ENCODE measurements at places on chromosomes 1 and 21.

GRCh38 chr1:204633665-204634064 is 51.9 kb downstream of the LRRN2 start:
- DNase-seq, result no peak

DNA sequence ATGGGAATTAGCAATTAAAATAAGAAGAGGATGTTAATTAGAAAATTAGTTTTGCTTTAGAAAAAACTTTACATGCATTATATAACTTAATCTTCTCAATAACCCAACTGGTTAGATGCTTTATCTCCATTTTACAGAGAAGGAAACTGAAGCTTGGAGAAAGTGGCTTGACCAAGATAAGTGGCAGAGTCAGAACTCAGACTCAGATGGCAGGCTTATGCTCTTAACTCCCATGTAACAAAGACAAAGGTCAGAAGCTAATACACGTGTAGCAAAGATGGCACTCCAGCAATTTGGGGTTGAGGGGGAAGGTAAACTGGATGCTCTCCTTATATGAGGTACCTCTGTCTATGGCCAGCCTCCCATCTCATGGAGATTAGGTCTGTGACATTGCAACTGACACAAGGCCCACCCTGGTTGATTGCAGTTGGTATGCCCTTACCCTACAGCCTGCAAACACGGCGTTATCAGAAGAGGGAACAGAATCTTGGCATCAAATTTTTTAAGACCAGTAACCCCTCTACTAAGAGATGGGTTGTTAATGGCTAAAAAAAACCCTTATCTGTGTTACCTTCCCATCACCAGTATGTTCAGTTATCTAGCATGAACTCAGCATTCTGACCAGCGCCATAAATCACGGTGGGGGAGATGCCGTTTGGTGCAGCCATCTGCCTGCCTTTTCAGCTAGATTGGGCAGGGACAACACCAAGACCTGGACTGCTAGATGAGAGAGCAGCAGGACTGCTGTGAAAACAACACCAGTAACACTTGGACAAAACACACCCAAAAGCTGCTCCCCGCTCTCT is 97.0 kb downstream of the UBR4 start:
- DNase-seq, result no peak

DNA sequence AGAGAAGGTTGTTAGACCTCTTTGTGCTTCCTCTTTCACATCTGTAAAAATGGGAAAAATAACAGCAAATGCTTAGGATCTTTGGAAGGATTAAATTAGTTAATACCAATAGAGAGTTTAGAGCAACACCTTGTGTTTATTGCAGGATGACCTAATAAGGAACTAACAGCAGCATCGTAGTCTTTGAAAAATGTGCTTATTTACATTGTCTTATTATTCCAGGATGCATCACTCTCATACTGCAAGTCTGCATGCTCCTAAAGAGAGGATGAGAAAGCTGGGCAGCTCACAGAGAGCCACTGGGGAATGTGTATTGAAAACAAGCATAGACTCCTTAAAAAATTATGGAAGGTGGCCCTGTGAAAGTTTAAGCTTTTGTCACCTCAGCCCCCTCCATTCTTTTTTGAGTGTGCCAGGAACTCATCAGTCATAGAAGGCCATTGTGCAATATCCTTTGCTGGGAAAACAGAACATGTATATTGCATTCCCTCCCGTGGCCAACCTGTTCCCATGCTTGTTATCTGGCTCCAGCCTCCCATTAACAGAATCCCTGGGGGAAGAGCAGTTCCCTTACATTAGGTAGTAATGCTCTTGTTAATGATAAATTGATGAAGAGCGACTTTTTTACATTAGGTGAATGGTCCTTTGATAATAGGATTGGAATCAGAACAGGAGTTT is 180.7 kb downstream of the ZNF326 start:
- no peak for DNase-seq

DNA sequence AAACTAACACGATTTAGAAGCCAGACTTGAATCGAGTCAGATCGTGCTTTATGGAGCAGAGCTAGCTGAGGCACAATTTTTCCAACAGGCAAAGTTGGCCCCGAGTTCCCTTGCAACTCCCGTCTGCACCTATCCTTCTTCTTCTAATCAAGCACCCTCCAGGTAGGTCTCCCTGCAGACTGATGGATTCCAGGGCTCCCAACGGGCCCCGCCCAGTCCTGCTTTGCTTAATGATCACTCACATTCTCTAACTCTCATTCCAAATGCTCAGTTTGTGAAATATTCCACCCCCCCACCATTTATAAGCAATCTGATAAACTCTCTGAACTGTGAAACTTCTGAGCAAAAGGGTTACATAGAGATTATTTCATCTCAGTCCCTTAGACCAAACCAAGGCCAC is 119.6 kb downstream of the SLC30A10 start:
- DNase-seq, result no peak

- DNase-seq, result no peak
Observed at GRCh38 chr21:39531064-39531463, 79.3 kb downstream of the SH3BGR start.

DNA sequence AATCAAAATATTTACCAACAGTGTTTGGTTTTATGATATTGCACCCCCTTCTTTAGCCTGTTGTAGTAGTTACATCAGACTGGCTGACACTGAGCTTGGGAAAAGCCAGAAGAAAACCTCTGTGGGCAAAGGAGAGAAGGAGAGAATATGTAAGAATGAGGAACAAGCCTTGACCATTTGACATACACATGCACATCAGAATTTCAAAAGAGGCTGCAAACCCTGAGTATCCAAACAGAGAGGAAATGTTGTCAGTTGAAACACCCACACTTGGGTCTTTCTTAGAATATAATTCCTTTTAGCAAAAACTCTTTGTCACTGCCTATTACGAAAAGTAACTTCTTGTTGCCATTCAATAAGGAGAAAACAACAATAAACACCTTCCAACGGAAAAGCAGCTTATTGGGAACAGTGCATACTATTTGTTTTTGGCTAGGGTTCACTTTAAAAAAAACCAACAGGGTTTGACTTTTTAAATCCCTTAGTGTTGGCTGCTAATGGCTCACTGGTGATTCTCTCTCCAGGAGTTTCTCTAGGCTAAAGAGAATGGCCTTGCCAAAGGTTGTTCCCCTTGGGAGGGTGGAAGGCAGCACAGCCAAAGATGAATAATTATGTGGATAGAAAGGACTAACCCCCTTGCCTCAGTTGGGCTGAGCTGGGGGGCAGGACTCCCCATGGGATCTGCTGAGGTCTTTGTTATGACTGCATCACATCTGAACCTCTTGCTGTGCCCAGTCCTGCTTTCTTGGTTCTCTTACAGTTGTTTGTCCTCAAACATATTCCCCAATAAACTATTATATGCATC is 48.9 kb downstream of the GORAB start:
- DNase-seq, result no peak

- no peak for DNase-seq
Observed at GRCh38 chr1:70518106-70518505, 107.0 kb downstream of the CTH start.

DNA sequence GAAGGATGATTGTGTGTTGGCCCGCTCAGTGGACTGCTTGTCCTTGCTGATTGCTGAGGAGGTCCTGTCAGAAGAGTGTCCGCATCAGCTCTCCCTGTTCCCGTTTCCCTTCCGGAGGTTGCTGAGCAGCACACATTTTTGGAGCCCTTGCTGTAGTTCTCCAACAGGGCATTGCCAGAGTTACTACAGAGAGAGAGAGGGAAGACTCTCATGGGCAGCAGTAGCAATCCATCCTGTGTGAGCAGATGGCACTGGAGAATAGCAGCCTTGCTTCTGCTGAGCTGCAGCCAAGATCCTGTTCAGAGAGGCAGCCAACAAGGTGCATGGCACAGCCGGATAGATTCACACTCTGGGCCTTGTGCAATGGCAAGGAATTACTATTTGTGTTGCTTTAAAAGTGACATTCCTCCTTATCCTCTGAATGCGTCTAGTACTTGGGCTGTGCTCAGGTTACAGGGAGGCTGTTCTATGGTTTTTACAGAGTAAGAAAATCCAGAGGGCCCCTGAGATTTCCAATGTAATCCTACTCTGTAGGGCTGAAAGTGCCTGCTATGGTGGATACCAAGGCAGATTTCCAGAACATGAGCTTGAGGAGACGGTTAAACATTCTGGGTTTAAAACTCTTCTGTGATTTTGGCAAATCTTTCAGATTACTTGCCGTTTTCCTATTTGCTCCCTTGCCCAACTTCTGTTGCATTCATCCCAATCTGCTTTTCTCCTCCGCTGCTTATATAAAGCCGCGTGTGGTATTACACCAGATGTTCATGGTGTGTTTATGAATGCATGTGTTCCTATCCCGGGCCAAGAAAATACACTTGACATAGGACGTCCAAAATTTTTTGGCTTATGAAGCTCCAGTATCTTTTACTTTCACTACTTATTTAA is 27.4 kb downstream of the AK4 start:
- DNase-seq, result peak; percentile 91

DNA sequence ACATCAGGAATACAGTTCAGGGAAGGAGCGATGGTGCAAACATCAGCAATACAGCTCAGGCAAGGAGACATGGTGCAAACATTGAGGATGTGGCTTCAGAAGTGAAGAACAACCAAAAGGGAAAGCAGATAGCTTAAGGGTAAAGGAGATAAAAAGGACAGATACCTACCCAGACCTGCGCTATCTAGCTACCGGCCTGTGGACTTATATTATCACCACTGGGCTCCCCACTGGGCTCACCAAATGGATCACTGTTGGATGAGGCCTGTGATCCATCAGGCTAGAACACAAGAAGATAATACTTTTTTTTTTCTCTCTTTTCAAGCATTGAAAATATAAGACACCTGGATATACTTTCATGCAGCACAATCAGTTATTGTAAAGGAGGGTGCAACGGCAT is 44.7 kb upstream of the C8B start:
- DNase-seq, result no peak

- DNase-seq, result no peak
Observed at GRCh38 chr1:167043752-167044488, 46.3 kb downstream of the GPA33 start.

DNA sequence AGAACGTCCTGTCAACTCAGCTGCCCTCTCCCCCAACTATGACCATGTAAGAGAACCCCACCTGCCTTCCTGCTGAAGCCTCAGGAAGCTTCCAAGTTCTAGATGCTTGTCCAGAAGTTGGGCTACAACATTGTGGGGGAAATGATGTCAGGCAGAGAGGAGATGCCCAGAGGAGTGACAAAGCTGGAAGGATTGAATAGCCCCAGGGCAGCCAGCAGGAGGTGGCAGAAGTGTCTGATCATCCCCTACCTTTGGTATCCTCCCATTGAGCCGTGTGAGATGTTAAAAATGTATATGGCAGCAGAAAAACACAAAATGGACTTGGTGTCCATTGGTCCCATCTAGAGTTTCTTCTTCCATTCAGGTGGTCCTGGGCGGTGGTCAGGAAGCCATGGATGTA is 6.6 kb downstream of the EIF3I start:
- no peak for DNase-seq

GRCh38 chr1:161044535-161044907 is 1.3 kb downstream of the USF1 start:
- no peak for DNase-seq

GRCh38 chr1:26335774-26336476 is 18.0 kb downstream of the CRYBG2 start:
- no peak for DNase-seq

Data from skin of body (tissue), 3 donors.